ENCODE measurements at places on chromosomes 4 and X.
A peak's percentile ranks its signal among the peaks of the same experiment; 100 is the strongest.

DNA sequence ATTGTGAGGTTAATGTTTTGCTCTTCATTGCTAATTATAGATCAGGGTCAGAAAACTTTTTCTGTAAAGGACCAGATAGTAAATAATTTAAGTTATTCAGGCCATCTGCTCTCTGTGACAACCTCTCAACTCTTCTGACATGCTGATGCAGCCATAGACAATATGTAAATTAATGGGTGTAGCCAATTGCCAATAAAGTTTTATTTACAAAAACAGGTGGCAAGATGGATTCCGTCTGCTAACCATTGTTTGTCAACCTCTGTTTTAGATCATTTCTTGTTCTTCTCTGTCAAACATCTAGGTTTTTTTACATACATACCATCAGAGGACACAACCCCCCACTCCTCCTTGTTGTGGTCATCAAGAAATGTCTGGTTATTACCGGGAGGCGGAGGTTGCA is 33.7 kb downstream of the ASB9 start:
- no peak for DNase-seq

GRCh38 chr4:6658597-6659075 is 18.2 kb downstream of the MRFAP1 start:
- DNase-seq = peak; percentile 20

DNA sequence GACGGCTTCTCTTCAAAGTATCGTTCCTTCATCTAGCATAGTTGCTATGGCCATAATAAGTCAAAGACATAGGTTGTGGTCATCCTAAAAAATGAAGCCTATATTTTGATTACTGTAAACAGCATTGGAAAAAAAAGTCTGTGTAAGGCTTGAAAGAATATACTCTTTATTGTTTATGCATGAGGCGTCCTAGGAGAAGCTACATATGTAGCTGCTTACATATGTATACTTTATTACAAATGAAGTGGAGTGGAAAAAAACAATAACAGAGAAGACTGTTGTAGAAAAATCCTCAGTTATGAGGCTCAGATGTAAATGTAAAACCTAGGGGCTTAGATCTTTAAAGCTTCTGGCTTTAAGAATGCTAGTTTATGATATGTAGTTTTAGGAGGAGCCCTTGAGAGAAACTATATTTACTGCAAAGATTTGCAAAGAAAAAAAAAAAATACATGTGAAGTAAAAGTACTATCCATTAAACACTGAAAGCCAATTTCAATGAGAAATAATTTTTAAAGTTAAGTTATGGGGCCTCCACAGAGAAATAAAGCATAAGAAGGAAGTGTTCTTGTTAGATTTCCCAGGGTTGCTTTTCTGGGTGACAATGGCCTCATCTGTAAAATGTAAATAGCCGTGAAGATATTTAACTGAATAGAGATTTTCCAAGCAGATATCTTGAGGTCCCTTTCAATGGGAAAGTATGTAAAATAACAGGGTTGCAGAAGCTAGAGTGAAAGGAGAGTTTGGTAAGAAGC is 598.2 kb downstream of the TRIML1 start:
- DNase-seq = no peak

- DNase-seq = no peak
These were observed 136.8 kb upstream of the PDLIM3 start for GRCh38 chr4:185672151-185672550.

DNA sequence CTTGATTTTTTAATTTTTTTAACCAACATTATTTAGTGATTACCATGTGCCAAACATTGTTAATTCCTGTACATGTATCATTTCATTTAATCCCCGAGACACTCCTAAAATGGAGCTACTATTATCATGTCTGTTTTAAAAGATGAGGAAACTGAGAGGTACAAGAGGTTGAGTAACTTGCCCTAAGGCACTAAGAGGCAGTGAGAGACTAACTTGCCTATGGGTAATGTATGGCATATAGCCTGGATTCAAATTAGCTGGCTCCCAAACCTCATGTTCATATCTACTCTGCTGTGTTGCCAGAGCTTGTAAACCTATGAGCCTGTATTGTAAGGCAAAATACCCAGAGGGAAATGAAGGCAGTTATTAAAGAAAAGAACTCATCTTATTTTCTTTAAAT is 443.6 kb downstream of the IL15 start:
- no peak for DNase-seq

GRCh38 chr4:87068583-87069021 is 133.8 kb downstream of the AFF1 start:
- DNase-seq = peak; percentile 72

DNA sequence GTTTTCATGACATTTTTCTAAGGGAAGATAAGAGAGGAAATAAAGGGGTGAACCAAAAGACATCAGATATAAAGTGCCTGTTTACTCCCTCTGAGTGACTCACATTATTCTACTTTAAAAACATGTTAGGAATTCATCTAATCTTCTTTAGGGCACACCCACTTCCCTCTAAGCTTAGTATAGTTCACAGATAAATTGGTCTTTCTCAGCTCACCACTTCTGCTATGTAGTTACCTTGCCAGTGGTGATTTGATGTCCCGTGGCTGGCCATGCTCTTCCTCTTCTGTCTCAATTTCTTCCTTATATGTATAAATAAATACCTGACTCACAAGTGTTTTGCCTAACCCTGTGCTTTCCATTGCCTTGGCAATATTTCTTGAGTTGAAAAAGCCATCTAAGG is 96.8 kb downstream of the PDLIM5 start:
- DNase-seq = no peak

DNA sequence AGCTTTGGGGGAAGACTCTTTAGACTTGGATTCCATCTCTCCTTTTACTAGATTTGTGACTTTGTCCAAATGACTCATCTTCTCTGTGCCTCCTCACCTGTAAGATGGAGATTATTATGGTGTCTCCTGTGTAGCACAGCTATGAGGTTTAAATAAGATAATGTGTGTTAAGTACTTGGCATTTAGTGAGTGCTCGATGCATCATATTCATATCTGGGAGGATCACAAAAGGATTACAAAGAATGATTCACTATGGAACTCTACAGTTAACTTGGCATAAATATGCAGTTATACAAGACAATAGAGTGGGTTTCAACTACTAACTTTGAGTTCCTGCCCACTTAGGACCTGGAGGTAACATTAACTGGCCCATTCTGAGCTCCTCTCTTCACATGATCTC is 2.3 kb downstream of the GBA3 start:
- DNase-seq = no peak

DNA sequence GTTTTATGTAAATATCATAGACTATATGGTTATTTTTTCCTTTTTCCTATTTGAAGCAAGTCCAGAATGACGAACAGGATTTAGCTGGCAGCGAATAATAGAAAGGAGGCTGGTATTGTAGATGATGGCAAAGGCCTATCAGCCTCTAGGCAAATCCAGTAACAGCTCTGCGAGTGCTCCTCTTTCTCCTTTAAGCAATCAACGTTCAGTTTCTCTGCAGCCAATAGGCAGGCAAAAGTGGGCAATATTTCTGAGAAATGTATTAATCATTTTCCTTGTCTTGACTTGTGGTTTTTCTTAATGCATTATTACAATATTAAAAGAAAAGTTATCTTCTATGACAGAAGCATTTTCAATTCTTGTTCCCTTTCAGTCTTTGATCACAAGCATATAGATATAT is 183.3 kb downstream of the SH3KBP1 start:
- DNase-seq = no peak

- DNase-seq = no peak
These were observed 374.1 kb upstream of the RASGEF1B start for GRCh38 chr4:81845761-81846160.

GRCh38 chr4:163110442-163110841 is 56.2 kb downstream of the NAF1 start:
- no peak for DNase-seq

GRCh38 chr4:13881892-13882291 is 254.4 kb upstream of the BOD1L1 start:
- no peak for DNase-seq

DNA sequence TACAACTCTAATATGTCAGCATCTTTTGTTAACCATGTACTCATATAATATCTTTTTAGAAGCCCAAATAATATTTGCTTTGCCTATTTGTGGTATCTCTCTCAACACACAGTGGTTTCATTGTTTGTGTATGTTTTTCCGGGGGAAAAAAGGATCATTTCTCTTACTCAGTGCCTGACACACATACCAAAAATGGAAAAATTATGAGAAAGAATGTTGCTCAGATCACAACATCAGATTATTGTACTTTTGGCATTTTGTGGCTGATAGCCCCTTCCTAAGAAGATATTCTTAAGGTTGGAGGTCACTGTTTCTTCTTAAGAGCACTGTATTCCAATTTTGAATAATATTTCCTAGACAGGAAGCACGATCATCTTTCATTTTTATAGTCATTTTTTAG is 93.6 kb downstream of the PDLIM5 start:
- DNase-seq = no peak

DNA sequence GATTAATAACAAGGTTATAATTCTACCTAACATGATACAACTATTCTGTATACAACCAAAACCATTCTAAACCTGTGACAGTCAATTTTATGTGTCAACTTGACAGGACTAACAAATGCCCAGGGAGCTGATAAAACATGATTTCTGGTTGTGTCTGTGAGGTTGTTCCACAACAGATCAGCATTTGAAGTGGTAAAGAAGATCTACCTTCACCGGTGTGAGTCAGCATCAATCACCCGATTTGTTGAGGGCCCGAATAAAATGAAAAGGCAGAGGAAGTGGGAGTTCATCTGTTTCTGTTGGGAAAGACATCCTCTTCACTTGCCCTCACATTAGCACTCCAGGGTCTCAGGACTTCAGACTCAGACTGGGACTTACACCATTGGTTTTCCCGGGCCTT is 187.9 kb downstream of the MAB21L2 start:
- no peak for DNase-seq

GRCh38 chr4:169604131-169604900 is 8.1 kb downstream of the NEK1 start:
- no peak for DNase-seq

DNA sequence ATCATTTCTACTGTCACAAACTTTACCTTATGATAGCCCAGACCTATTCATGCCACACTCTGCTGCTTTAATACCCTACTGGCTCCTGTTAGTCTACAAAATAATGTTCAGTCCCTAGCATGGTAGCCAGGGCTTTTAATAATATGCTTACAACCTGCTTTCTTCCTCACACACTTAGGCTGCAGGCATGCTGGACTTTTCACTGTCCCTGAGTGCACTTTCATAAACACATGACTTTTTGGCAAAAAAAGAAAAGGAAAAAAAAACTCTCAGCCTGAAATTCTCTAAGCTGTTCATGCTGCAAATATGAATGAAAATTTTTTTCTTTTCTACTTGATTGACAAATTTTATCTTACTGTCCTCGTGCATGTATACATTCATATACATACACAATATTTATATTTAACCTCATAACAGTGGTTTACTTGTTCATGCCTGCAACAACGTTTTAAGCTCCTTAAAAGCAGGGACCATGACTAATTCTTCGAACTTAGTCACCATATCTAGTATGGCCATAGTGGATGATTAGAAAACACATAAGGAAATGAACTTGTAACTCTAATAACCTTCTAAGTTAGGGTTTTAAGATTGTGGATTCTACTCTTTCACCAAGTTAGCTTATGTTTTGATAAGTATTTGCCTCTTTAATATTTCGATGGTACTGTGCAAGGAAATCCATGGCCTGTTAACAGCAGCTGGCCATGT is 229.5 kb downstream of the SPCS3 start:
- DNase-seq = no peak

GRCh38 chr4:124262211-124263179 is 450.0 kb downstream of the ANKRD50 start:
- peak; percentile 84 for DNase-seq

DNA sequence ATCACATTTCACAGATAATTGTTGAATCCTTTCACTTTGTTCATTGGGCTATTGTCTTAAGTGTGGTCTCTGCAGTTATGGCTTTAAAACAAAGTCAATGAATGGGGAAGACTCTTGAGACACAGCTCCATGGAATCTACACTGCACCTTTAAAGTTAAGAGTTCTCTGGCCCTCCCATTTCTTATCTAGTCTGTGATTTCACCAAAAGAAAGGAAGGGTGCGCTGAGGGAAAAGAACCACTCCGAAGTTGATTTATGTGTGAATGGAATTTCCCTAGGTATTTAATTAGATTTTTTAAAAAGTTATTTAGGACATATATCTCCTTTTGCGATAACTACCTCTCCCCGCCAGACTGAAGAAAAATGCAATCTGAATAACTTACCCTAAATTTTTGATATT is 2.5 kb downstream of the SEPTIN11 start:
- no peak for DNase-seq

- DNase-seq = no peak
These were observed 67.4 kb downstream of the AFF2 start for GRCh38 chrX:148567779-148568178.

DNA sequence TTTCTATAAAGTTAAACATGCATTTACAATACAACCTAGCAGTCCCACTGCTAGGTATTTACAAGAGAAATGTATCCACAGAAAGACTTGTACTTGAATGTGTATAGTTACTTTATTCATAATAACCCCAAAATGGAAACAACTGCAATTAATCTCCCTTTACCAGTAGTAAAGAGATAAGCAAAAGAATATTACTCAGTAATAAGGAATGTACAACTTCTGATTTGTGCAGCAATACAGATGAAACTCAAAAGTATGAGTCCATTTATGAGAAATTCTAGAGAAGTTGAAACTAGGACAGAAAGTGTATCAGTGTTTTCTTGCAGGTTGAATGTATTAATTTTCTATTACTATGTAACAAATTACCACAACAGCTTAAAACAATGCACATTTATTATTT is 15.2 kb downstream of the USP53 start:
- DNase-seq = no peak

- DNase-seq = no peak
These were observed 15.8 kb downstream of the SLC7A11 start for GRCh38 chr4:138226351-138226750.

GRCh38 chr4:153748378-153748777 is 11.4 kb downstream of the RNF175 start:
- no peak for DNase-seq

DNA sequence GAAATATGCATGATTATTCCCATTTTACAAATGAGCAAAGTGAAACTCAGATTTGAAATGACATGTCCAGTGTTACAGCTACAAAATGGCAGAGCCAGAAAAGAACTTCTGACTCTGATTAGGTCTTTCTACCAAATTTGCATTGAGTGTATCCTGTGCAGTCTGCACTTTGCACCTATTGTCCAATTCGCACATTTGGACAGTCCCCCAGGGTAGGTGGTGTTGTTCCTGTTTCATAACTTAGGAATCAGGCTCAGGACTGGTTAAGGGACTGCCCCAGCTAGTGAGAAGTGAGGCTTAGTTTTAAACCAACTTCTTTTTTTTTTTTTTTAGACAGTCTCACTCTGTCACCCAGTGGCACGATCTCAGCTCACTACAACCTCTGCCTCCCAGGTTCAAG is 137.9 kb upstream of the NALF2 start:
- no peak for DNase-seq

- no peak for DNase-seq
These were observed 45.4 kb downstream of the BMPR1B start for GRCh38 chr4:94803181-94803580.

- no peak for DNase-seq
These were observed 21.3 kb downstream of the ANK2 start for GRCh38 chr4:113070755-113071154.
